Activated T-cell treated with anti-CD3 and anti-CD28 coated beads for 4 hours (primary cell): ENCODE measurements at places on chromosomes 7 and 10.

DNA sequence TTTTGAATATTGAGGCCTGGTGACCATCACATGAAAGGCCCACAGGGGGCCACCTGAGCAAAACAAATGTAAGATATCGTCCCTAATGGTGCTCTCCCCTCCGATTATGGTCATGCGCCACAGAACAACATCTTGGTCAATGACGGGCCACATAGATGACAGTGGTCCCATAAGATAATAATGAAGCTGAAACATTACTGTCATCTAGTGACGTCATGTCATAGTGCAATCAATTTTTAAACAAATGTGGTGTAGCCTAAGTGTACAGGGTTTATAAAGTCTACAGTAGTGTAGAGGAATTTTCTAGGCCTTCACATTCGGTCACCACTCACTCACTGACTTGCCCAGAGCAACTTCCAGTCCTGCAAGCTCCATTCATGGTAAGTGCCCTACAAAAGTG is 36.8 kb downstream of the JCAD start:
- DNase-seq, result no peak

GRCh38 chr7:38220452-38220851 is 42.4 kb downstream of the STARD3NL start:
- no peak for DNase-seq

DNA sequence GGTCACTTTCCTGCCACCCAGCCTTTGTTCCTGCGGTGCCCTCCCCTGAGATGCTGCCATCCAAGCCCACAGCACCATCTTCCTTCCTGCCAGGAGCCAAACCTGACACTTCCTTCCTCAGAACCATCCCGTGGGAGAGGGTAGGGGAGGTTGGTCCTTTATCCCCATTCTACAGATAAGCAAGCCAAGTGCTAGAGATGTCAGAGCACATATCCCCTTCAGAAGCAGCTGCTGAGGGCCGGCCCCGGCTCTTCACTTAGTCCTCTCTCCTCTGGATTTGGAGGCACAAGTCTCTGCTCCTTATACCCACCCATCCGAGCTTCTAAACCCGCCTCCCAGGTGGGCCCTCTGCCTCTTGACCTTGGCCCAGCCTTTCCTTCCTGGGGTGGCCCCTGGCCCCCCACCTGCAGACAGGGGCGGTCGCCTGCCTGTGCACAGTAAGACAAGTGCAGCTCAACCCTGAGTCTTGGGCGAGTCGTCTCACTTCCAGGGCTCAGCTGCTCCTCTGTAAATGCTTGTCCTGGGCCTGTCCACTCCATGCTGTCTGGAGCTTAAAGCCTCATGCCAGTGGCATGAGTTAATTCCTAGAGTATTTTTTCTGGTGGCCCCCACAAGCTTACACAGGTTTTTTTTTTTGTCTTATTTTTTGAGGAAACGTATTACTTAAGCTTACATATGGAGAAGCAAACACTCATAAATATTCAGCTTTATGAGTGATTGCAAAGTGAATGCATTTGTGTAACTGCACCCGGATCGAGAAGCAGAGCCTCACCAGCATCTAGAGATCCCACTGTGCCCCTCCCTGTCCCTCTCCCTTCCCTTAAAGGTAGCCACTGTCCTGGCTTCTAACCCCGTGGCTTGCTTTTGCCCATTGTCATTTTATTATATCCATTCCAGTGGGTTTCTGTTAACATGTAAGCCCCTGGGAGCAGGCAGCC is 125.1 kb downstream of the CDH23 start:
- DNase-seq, result no peak

DNA sequence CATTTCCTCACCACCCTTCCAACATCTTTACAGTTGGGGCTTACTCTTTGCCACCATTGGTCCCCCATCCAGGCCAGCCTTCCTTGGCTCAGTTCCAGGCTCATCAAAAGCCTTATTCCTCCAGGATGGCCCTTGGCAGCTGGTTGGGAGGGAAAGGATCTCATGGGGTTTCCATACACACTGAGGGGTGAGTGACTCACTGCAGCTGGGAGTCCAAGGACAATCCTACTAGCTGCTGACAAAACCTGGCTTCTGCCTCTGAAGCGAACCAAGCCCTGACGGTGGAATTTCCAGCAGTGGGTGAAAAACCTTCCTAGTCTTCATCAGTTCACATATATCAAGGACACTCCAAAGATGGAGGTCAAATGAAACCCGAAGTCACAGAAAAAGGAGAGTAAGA is 22.9 kb downstream of the CRHR2 start:
- DNase-seq, result no peak

- no peak for DNase-seq
Observed at GRCh38 chr10:59505926-59506325, 143.6 kb upstream of the FAM13C start.

DNA sequence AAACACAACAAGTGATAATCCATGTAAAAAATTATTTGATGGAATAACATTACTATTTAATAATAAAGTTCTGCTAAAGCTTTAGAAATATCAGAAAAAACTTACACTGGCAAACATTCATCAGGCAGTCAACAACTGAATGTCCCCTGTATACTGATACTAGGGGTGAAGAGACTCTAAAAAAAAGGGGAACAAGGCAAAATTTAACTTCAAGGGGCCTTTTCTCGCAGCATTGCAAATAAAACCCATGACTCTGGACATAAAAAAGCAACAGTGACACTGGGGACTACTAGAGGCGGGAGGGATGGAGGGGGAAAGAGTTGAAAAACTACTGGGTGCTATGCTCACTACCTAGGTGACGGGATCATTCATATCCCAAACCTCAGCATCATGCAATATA is 5.8 kb upstream of the IFRD1 start:
- DNase-seq, result no peak

DNA sequence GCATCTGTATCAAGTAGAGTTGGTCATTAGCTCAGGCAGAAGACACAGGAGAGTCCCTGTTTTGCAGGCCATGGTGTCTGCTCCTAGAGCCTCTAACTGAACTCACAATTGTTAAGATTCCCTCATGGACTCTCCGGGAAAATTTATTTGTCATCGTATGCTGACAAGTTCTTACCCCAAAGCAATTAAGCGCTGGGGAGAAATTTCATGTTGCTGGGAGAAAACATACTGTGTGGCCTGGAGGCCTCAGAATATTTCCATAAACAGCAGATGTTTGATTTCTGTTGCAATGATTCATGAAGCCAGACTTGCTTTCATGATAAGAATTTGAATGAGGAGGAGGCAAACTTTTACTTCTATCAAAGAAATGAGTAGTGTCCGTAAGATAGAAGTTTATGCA is 583.2 kb downstream of the GATA3 start:
- DNase-seq, result no peak

GRCh38 chr10:60908031-60908430 is 36.0 kb downstream of the RHOBTB1 start:
- no peak for DNase-seq

DNA sequence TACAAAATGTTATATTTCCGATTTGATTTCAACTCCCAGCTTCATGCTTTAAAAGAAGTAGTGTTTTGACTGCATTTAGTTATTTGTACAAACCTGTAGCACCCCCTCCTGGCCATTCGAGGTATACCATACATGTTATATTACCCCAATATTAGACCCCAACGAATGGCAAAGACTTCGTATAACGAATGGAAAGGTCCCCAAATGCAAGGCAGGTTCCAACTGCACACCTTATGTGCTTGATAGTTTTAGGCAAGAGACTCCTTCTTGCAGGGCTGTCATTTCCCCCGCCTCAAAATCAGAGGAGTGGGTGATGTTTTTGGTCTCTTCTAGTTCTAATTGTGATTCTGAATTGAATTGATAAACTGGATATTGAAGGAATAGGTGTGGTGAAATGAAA is 101.1 kb upstream of the TARP start:
- DNase-seq, result peak; percentile 64

DNA sequence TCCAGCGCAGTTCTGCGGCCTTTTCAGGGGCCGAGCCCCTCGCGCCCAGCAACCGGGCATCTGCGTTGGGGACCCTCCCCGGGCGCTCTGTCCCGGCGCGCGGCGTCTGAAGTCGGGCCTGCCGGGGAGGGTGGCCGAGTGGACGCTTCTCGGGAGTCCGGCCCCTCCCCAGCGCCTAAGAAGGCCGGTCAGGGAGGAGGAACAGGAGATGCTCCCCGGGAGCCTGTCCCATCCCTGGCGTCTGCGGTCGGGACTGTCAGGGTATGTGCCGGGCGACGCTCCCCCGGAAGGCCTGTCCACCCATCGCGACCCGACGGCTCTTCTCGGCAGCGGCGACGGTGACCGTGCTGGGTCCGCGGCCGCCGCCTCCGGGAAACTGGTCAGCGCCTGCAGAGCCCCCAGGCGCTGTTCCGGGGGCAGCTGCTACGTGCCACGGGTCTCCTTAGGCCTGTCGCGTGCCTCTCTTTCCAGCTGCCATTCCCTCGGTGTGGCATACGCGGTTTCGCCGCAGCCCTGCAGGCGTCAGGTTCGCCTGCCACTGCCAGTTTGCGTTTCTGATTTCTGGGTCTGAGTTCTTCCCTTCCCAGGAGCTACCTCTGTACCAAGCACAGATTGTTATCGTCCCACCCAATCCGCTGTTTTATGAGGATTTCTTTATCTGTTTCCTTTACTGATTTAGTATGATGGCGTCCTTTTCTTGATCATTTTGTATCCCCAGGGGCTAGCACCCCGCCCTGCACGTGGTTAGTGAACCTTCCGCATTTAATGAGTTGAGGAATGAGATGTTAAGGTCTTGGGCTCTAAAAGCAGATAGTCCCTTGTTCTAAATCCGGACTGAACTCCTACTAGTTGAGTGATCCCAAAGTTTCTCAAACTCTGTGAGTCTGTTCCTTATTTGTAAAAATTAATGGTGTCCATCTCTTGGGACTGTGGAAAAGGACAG is 782 bp downstream of the IFIT5 start:
- peak; percentile 22 for DNase-seq

GRCh38 chr10:93445097-93445960 is 36.8 kb downstream of the MYOF start:
- DNase-seq, result no peak

DNA sequence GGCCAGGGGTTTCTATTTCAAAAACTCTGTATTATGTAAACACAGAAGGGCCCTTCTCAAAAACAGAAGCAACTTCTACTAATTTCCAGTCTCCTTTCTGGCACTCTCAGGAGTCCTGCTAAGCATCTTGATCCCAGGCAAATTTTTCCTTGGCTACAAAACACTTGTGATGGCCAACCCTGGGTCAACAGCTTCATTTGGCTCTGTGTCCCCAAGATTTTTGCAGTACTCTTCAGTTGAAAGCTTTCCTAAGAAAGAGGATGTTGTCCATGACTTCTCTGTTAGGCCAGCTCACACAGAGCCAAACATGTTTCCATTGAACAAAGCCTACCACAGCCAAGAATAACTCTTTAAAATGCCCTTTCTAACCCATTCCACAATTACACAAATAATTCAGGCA is 99.0 kb upstream of the EGR2 start:
- no peak for DNase-seq

DNA sequence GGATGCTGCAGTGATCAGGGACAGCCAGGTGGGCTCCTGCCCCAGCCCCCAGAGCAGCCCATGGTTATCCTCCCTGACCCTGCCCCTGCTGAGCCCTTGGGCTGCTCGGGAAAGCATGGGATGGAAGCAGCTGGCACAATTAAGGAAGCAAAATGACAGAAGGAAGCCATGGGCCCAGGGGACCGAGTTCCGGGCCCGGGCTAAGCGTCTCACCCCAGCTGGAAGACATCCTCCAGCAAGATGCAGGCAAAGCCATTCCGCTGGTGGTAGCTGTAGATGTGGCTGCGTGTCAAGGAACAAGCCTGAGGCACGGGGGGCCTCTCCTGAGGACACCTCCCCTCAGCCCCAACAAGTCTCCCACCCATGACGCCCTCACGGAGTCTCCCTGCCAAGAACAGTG is 1.1 kb downstream of the ATG9B start:
- DNase-seq, result no peak

GRCh38 chr7:21912931-21913780 is 32.5 kb downstream of the CDCA7L start:
- DNase-seq, result no peak

DNA sequence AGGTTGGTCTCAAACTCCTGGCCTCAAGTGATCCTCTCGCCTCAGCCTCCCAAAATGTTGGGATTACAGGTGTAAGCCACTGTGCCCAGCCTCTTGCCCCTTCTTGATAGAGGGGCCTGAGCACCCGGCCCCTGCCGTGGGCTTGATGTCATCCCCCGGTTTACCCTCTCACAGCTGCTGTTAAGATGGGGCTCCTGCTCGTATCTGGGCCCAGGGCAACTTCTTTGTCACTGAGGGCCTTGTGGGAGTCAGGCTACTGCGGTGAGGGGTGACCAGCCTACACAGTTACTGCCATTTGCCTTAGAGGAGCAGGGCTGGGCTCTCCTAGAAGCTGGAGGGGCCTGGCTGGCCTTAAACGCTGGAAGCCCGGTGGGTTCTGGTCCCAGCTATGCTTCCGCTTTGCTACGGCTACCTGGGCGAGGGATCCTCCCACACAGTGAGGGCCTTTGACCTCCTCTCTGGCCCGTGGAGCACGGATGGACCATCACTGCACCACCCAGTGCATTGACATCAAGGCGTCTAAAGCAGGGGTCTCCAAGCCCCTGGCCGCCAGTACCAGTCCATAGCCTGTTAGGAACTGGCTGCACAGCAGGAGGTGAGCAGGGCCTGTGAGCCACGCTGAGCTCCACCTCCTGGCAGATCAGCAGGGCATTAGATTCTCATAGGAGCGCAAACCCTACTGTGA is 1.1 kb upstream of the TMEM130 start:
- no peak for DNase-seq

GRCh38 chr10:110138197-110138812 is 69.1 kb upstream of the MXI1 start:
- DNase-seq, result no peak

GRCh38 chr7:127252377-127252713 is 396 bp downstream of the GRM8 start:
- DNase-seq, result no peak

GRCh38 chr7:120171406-120171805 is 101.6 kb upstream of the KCND2 start:
- no peak for DNase-seq

- DNase-seq, result no peak
Observed at GRCh38 chr10:357201-357950, 222.1 kb downstream of the ZMYND11 start.

- no peak for DNase-seq
Observed at GRCh38 chr7:17526621-17527020, 228.2 kb downstream of the AHR start.

DNA sequence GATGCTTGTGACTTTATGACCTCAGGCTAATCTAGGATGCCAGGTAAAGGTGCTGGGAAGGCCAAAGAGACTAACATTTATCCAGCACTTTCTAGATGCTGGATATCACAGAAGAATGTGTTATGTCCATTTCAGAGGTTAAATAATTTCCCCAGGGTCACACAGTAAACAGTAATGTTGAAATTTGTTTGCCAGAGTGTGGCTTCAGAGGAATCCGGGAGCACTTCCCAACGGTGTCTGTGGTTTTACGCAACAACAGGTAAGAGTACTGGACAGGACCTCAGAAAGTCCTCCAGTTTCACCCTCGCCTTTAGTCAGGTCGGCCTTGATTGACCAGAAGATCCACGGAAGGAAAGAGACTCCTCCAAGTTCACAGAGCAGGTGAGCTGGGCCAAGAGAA is 1.7 kb downstream of the SHTN1 start:
- DNase-seq, result no peak

- DNase-seq, result no peak
Observed at GRCh38 chr10:90180886-90181691, 479.7 kb downstream of the KIF20B start.
